ENCODE measurements at places on chromosomes 3 and 15.

DNA sequence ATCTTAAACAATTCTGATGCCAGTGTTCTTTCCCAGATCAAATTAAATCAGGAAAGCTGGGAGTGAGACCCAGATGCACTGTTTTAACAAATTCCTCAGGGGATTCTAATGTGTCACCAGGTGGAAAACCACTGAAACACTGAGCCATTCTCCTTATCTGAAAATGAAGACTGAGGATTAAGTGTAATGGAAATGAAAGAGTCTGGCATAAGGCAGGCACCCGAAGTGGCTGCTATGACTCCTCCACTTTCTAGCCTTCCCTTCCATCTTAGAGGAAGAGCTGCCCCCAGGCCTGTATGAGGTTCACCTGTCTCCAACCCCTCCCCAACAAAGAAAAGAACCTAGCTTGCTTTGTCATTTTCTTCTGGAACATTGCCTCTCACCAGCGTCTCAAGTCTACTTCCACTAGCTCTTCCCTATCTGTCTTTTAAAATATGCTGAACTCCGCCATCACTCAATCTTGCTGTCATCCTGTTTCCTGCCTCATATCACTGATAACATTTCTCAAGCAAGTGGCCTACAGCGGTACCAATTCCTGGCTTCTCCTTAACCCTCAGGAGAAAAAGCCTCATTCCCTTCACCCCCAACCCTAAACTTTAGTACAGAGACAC lies 13.7 kb upstream of the ABHD2 start:
- no peak for DNase-seq

- DNase-seq = no peak
Measured at GRCh38 chr3:36013425-36013824, 366.9 kb upstream of the STAC start.

DNA sequence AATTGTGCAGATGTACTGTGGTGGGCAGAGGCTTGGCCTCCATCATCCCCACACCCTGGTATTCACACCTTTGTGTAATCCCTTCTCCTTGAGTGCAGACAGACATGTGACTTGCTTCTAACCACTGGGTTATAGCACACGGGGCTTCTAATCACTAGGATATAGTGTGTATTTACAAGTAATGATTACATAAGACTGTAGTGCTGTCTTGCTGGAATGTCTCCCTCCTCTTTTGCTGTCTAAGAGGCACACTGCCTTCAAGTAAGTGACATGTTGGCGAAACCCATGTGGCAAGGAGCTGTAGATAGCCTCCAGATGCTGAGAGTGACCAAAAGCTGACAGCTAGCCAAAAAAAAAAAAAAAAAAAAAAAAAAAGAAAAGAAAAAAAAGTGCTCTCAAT lies 542.7 kb upstream of the MDFIC2 start:
- no peak for DNase-seq

GRCh38 chr3:195582947-195583346 lies 793 bp downstream of the APOD start:
- no peak for DNase-seq

DNA sequence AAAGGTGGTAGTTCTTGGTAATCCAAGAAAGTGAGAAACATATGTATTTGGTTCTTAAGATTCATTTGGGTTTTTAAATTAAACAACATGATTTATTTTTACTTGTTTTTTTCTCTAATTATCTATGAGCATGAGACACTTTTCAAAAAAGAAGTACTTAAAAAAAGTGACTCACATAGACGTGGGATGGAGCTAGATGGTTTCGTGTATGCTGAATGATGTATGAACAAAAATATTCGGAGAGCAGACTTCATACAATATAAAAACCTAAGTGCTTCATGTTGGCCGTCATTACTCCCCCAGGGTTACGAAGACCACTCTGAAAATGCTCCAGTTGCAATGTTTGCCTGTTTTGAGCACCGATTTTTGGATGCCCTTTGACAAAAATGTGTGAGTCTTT lies 90.9 kb downstream of the RORA start:
- DNase-seq = no peak

- no peak for DNase-seq
Measured at GRCh38 chr3:15258720-15259119, 52.7 kb downstream of the CAPN7 start.

Data from left colon (tissue), 2 donors.